ENCODE measurements at places on chromosomes 2 and 18.

GRCh38 chr18:58580623-58581022, 48.3 kb downstream of the ALPK2 start:
- no peak for DNase-seq

GRCh38 chr2:144683966-144684365, 164.0 kb upstream of the ZEB2 start:
- no peak for DNase-seq

DNA sequence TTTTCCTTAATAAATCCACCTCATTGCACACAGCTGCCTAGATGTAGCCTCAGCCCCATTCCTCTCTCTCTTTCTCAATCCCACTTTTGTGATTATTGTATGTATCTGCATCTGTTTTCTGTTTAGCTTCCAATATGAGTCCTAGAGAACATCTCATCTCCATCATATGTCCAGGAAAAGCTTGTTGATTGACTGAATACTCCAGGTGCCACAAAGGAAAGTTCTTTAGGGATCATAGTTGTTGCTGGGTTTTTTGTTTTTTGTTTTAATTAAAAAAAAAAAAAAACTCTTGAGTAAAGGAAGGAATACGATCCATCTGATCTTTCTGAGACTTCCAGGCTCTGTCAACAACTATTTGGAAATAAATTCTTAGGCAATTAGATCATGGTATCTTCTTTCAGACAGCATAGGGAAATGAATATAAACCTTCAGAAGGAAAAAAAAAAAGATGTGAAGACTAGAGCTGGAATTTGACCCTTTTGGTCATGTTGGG, 42.5 kb downstream of the KIAA2012 start:
- DNase-seq, result no peak

- no peak for DNase-seq
These were observed 31.9 kb upstream of the ITGA6 start for GRCh38 chr2:172395503-172395902.

DNA sequence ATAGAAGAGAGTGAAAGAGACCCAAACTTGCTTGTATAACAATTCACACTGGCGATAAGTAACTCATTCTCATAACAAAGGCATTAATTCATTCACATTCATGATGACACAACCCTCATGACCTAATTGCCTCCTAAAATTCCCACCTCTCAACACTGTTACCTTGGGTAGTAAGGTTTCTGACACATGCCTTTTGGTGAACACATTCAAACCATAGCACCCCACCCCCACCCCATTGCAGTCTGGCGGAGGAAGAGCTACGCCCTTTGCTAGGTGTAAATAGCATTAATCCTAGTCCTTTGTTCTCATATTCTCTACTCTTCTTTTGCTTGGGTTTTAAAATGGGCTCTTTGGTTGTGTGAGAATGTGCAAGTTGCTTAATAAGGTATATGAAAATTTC, 361.5 kb downstream of the DSEL start:
- no peak for DNase-seq

- no peak for DNase-seq
These were observed 455.0 kb upstream of the ST6GAL2 start for GRCh38 chr2:107340955-107341354.

GRCh38 chr2:70918016-70918415, 17.7 kb upstream of the ATP6V1B1 start:
- no peak for DNase-seq

- no peak for DNase-seq
These were observed 127.5 kb upstream of the SLC1A4 start for GRCh38 chr2:64861452-64862397.

DNA sequence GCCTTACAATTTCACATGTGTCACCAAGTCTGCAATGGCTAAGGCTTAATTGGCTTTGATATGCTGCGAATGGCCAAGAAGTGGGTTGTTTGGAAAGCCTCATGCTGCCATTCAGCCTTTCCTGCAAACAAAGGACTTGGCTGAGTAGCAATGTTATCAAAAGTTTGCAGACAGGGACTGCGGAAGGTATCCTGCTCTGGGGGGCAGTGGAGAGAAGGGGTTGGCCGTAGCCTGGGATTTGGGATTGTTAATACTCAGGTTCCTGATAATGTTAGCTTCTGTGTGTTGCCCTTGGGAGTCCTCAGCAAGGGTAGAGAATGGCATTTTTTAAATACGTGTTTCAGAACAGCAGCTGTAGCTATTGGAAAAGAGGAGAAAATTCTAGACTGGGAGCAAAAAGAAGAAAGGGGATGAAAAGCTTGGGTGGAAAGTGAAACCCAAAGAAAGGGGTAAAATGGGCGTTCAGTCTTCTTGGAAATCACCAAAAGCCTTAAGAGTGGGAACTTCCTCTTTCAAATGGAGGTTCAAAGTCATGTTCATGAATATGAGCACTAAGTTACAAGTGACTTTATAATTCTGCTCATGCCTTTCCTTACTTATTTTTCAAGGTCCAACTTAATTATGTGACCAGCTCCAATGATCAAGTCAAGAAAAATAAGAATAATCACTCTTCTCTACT, 325.1 kb downstream of the RNF144A start:
- no peak for DNase-seq

DNA sequence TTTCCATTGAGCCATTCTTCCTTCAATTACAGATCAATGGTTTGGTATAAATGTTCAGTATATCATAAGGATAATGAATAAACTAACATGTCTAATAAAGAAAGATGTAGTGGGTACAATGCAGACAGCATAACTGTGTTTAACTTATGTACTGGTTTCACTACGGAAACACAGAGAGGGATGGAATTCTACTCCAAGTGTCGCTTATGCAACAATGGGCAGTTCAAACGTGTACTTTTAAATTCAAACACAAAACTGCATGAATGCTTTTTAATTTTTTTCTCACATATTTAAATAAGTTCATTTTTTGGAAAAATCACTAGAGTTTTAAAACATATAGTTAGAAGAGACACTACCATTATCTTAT, 74.7 kb downstream of the COBLL1 start:
- no peak for DNase-seq

GRCh38 chr2:54538537-54538936, 82.4 kb downstream of the SPTBN1 start:
- no peak for DNase-seq

- DNase-seq, result no peak
These were observed 285.9 kb downstream of the EIPR1 start for GRCh38 chr2:3091696-3092095.

GRCh38 chr2:12862541-12862940, 145.8 kb downstream of the TRIB2 start:
- DNase-seq, result no peak

DNA sequence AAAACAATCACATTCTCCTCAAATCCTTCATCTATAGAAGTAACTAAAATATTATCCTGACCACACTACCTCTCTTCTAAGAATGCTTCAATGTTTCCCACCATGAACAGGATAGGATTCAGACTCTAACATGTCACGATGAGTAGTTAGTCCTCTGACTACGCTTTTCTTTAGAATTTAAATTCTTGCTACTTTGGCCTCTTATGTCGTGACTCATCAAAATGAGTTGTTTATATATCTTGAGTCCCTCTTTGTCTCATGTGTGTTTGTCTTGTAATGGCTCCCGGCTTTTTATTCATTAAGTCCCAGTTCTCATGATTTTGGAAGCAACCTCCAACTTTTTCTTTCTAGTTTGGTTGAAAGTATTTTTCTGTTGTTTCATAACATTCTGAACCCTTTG, 1289.2 kb downstream of the DSC3 start:
- DNase-seq, result no peak
